Stimulated activated naive B cell treated with anti-CD40 and anti-IgM and Interleukin-4, amounts not matched to agents 10 μg/mL and 1 μg/mL and 100 μg/mL, for 72 hours (primary cell): ENCODE measurements at places on chromosomes 13 and 19.

GRCh38 chr19:35140207-35140961, 1.8 kb downstream of the FXYD1 start:
- DNase-seq = no peak

DNA sequence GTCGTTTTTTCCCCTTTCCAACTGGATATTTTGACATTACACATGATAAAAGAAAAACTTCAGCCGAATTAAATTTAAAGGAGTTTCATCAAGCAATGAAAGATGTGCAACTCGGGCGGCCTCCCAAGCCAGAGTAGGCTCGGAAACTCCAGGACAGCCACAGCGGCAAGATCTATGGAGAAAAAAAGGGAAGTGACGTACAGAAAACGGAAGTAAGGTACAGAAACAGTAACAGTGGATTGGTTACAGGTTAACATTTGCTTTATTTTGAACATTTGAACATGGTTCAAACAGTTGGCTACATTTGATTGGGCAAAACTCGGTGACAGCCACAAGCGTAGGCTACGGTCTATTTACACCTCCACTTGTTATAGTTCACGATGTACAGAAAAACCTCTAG, 30.5 kb upstream of the FAM124A start:
- DNase-seq = no peak

GRCh38 chr13:112602189-112602588, 14.2 kb upstream of the TUBGCP3 start:
- DNase-seq = no peak

- DNase-seq = no peak
Measured at GRCh38 chr13:74889321-74889720, 592.6 kb downstream of the TBC1D4 start.

DNA sequence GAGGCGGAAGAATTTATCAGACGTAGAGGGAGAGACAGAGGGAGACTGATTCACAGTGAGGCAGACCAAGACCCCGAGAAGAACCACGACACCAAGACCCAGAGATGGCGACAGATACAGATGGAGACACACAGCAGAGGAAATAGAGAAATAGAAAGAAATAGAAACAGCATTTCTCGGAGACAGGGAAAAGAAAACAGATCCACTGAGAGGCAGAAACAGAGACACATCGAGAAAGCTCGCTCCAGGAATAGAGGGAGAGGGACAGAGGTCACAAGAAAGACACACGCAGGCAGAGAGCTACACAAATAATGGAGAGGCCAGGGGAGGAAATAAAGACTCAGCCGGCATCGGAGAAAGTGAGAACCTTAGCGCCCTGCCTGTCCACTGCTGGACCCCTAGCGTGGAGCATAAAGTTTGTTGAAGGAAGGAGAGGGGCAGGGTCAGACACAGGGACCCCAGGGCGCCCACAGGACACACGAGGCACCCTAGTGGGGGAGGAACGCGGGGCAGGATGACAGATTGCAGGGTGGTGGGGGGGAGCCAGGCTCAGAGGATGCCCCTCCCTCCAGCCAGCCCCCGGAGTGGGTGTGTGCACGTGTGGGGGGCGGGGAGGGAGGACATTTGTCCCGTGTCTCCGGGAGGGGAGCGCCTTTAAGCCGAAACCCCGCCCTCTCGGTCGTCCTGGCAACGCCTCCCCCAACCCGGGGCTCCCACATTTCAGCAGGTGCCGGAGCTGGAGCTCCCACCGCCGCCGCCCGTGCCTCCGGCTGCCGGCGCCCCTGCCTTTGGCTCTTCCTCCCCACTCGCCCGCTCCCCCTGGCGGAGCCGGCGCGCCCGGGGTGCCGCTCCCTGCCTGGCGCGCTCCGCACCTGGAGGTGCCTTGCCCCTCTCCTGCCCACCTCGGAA, at the start of gene PRKCG:
TSS of gene PRKCG (plus strand) at position 716 of the 909 bp plus-strand sequence. CDS start 298 bp downstream, outside the sequence.
- no peak for DNase-seq

- DNase-seq = peak; percentile 44
Measured at GRCh38 chr13:28047757-28048388, 52.5 kb downstream of the FLT3 start.
